ENCODE measurements at places on chromosomes 1 and 21.

DNA sequence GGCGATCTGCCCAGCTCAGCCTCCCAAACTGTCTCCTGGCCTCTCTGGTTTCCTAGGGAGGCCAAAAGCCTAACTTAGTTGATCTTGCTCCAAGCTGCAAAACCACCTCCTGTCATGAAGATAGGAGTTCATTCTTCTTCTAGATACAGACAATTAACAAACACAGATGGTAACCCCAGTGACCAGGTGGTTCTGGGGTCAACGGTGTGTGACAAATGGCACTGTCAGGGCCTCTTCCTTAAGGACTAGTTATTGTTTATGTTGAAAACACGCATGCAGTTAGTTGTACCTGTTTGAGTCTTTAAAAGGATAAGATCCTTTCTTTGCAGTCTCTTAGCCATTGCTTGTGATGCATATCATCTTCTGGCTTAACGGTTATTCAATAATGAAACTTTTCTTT, 4.6 kb upstream of the UMODL1 start:
- DNase-seq, result no peak

- no peak for DNase-seq
Measured at GRCh38 chr1:107494061-107494460, 353.2 kb downstream of the NTNG1 start.

DNA sequence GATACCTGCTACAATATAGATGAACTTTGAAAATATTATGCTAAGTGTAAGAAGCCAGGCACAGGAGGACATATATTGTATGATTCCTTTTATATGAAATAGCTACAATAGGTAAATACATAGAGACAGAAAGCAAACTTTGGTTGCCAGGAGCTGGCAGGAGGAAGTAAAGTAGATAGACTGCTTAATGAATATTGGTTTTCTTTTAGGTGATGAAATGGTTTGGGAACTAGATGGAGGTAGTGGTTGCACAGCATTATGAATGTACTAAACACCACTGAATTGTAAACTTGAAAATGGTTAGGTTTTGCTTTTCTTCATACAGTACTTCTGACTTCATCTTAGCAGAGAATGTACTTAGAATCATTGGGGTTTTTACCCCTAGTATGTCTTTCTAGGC, 21.5 kb downstream of the ABCB10 start:
- DNase-seq, result no peak

DNA sequence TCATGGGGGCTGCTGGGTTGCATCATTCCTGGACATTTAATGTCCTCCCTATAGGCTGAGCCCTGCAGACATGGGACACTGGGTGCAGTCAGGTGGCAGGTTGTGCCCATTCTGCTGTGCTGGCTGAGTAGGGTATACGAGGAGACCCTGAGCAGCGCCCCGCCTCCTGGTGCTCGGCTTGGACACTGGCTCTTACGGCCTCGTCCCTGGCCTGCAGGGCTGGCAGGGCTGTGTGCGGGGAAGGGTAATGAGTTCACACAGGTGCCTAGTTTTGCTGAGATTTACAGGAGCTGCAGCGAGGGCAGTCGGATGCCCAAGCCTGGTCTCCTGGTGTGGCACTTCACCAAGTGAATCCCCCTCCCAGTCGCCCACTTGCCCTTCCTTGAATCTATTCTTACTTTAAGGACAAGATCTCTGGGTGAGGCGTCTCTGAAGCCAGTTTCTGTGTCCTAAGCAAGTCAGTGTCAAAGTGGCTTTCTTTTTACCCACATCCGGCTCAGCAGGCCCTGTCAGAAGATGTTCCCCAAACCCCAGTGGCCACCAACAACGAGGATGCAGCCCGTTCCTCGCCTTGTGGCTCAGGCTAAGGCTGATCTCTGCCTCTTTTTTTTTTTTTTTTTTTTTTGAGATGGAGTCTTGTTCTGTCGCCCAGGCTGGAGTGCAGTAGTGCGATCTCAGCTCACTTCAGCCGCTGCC, 73.2 kb downstream of the MAN1C1 start:
- no peak for DNase-seq

DNA sequence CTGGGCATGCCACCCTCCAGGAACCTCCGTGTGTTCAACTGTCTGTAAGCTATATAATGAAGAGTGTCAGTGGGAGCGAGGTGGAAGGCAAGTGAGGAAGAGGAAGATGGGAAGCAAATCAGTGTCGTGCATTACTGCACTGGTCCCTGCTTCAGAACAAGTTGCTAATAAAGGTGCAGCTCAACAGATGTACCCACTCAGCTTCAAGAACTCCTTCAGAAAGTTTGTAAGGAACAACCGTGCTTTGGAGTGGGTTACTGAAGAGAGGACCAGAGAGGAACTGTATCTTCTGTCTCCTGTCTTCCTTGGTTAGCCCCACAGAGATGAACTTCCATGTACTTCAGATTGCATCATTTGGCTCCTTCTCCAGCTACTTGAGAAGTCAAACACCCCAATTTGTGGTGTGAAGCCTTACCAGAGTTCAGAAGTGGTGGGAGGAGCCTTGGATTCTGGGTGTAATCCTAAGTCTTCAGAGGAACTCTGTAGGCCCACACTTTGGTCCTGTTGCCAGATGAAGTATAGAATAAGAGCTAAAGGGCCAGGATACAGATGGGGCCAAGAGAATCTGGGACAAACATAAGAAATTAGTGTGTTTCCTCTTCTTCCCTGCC, 290.5 kb upstream of the PROX1 start:
- DNase-seq, result no peak

DNA sequence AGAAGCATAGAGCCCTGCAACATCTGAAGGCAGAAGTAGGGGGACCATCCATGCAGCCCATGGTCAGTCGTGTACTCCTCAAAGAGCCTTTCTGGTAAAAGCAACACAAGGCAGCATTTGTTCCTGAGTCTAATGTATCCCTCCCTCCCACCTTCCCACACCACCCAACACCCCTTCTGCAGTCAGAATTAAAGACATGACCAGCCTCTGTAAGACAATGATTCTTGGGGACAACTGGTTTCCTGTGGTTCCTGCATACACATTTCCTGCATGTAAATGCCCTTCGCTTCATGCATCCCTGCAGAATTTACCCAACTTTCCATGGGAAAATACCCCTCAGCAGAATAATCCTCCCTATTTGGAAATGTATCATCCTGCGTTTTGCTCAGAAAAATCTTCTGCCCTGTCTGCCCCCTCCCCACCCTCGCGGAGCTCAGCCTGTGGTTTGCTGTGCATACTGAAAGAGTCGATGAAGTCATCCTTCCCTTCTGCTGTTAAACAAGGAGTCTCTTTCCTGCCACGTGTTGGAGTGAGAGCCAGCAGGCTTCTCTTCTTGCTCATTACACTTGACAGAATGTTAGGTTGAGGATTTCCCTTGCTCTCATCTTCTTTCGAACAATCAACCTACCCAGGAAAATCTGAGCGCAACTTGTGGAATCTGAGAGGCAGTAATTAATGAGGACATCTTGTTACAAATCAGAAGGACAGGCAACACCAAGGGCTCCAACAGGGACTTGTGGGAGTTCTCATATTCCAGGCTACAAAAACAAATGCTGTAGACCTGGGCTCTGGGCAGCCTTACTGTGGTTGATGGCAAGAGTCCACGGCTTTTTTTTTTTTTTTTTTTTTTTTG, 4.7 kb downstream of the TNN start:
- no peak for DNase-seq

- no peak for DNase-seq
Measured at GRCh38 chr1:36665478-36666080, 182.9 kb upstream of the CSF3R start.

- DNase-seq, result no peak
Measured at GRCh38 chr1:225519166-225519863, 91.5 kb upstream of the LBR start.

DNA sequence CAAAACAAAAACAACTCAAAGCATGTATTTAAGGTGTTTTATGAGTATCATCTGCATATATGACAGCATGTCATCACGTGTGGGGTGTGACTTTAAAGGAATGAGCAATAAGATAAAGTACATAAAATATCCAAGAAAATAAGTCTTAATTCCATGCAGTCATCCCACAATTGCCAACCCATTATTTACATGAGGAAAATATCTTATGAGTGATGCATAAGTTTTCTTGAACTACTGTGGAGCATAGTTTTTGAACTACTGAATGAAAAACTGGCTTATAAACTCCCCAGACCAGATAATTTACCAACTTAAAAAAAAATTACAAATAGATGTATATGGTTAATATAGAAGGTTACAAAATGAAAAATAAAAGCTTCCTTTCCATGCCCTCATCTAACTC, 29.7 kb upstream of the MTMR11 start:
- no peak for DNase-seq

DNA sequence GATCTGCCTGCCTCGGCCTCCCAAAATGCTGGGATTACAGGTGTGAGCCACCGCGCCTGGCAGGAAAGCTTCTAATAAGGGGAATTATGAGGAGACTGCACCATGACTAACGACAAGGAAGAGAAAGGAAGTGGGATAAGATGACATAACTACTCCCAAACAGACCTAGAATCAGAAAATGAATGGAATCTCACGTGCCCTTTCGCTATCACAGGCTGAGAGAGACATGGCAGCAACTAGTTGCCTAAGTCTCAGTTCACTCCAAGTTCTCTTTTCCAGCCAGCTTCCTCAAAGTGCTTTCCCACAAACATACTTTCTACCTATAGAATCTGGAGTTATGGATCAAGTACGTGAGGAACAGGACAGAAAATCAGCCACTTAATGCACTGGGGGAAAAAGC, 2.0 kb downstream of the PI4KB start:
- no peak for DNase-seq

- DNase-seq, result no peak
Measured at GRCh38 chr1:169371404-169371803, 3.4 kb downstream of the BLZF1 start.

Measured in T-helper 22 cell (primary cell).